K562 (cell line): ENCODE measurements at places on chromosomes 11 and 22. TPM values are rescaled to one million over a fixed set of nuclear protein-coding genes. Genes with fewer than 3 reads are reported as not detected.
A peak's percentile ranks its signal among the peaks of the same experiment; 100 is the strongest.

ART1 gene
- total RNA-seq = not detected in 2 replicates

JHY gene
- total RNA-seq = not detected in 2 replicates

TRIM48 gene
- total RNA-seq = not detected in 2 replicates

CDC45 gene
- total RNA-seq = 312 and 319 TPM in 2 replicates

FLRT1 gene
- total RNA-seq = not detected in 2 replicates

KDM4E gene
- total RNA-seq = not detected in 2 replicates

USP2 gene
- total RNA-seq = 16.9 TPM in 2 replicates

CDKN1C gene
- total RNA-seq = 21.1 and 21.9 TPM in 2 replicates

TCF20 gene
- 37.5 and 43.6 TPM in 2 replicates for total RNA-seq

BEST1 gene
- 0.85 and 1.0 TPM in 2 replicates for total RNA-seq

IGSF9B gene
- 0.04 and 0.09 TPM in 2 replicates for total RNA-seq

OR4D5 gene
- not detected in 2 replicates for total RNA-seq

OR2AT4 gene
- 1.6 and 2.3 TPM in 2 replicates for total RNA-seq

FAM180B gene
- total RNA-seq = not detected in 2 replicates

PPP1R14B gene
- 391 and 402 TPM in 2 replicates for total RNA-seq

- H3K27me3 ChIP-seq = peaks cover 93% of the 10 kb centered on the region
- no peaks in the 10 kb centered on the region for H3K36me3 ChIP-seq
- peaks cover 16% of the 10 kb centered on the region; the same call in 1 of the 3 replicates for H3K4me1 ChIP-seq
- DNase-seq = no peak
- H3K4me3 ChIP-seq = no peak overlapping the region
Measured at GRCh38 chr22:20242393-20243175, 25.5 kb downstream of the RTN4R start.

DNA sequence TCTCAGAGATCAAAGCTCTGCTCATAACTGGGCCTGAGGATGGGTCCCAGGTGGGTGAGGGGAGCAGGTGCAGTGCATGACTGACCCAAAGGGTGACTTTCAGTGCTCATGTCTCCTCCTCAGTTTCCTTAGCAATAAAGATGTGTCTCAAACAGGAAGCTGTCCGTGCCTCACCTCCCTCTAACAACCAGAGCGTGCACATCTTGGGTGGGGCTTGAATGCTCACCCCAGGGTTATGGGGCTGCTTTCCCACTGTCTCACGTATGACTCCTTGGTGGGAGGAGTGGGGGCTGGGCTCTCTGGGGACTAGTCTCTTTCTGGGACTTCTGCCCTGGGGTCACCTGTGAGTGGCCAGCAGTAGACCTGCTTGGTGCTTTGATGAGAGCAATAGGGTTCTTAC, 53.9 kb upstream of the PHOX2A start:
- H3K27me3 ChIP-seq = no peaks in the 10 kb centered on the region
- no peaks in the 10 kb centered on the region for H3K4me1 ChIP-seq
- no peak overlapping the region for H3K27ac ChIP-seq
- no peak for DNase-seq
- no peak overlapping the region for H3K4me3 ChIP-seq
- H3K36me3 ChIP-seq = peaks cover 49% of the 10 kb centered on the region; the same call in 2 of the 3 replicates

DNA sequence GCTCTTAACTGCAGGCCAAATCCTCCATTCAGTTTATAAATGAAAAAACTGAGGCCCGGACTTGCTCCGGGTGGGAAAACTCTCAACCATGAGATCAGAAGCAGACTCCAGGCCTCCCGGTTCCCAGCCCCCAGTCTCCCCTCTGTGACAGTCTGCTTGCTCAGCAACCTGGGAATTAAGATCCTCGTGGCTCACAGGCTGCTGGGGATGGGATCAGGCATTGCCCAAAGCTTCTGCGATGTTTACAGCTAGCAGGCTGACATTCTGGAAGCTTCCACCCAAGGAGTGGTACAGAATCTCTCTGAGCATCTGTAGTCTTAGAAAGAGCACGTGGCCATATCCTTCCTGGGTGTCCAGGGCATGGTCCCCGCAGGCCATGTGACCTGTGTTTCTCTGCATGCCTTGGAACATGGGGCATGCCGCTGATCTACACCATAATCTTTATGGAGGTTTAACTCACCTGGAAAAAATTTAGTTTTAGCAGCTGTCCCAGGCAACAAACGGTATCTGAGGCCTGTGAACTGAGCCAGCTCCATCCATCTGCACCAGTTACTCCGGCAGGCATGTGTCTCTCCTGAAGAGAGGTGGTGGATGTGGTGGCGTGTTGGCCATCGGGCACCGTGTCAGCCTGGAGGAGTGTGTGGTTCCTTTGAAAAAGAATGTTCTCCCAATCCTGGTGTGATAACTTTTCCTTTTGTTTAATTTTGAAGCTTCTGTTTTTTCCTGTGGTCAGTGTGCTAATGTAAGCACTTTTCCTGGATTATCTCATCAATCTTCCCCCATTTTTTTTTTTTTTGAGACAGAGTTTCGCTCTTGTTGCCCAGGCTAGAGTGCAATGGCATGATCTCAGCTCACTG, 7.9 kb downstream of the FBLN1 start:
- peaks cover 9% of the 10 kb centered on the region; the same call in 2 of the 3 replicates for H3K27me3 ChIP-seq
- H3K36me3 ChIP-seq = no peaks in the 10 kb centered on the region
- H3K4me1 ChIP-seq = no peaks in the 10 kb centered on the region
- no peak overlapping the region for H3K4me3 ChIP-seq
- H3K27ac ChIP-seq = no peak overlapping the region

DNA sequence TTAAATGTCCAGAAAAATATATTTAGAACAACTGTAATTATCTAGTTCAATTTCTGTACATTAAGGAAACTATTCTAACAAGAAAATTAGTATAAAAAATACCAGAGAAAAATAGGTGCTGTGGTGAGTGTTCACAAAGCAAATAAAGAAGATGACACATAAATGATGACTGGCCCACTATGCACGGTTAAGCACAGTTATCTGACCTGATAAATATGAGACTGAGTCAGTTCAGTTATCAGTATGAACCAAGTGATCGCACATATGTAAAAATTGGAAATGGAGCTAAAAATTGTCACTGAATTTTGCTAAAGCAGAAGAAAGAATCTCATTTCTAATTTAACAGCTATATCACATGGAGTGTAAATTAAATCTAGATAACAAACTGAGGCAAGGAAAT, 18.8 kb upstream of the MAML2 start:
- peaks cover 35% of the 10 kb centered on the region for H3K36me3 ChIP-seq
- DNase-seq = no peak
- H3K4me3 ChIP-seq = no peak overlapping the region
- no peaks in the 10 kb centered on the region for H3K27me3 ChIP-seq
- no peaks in the 10 kb centered on the region for H3K4me1 ChIP-seq
- H3K27ac ChIP-seq = peak overlapping the region; percentile 23; the same call in 2 of the 3 replicates

DNA sequence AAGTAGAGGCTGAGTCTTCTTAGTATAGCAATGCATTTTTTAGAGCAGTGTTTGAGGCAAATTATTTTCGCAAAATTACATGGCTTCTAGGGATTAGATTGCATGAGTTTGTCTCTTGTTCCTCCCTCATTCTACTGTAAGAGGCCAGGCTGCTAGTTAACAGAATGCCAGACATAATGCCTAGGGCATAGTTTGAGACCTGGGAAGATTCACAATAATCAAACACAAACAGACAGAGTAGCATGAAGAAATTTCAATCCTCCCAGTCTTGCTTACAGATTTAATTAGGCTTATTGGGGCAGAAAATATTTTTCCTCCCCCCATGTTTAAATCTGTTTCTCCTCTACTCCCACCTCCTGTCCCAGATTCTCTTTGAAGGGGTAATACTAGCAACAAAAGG, 48.3 kb downstream of the ARHGEF12 start:
- H3K27me3 ChIP-seq = no peaks in the 10 kb centered on the region
- no peak for DNase-seq
- H3K4me1 ChIP-seq = no peaks in the 10 kb centered on the region
- no peak overlapping the region for H3K27ac ChIP-seq

GRCh38 chr11:20397281-20397680, 9.8 kb downstream of the PRMT3 start:
- H3K27ac ChIP-seq = no peak overlapping the region
- no peak overlapping the region for H3K4me3 ChIP-seq
- no peaks in the 10 kb centered on the region for H3K4me1 ChIP-seq
- H3K27me3 ChIP-seq = no peaks in the 10 kb centered on the region
- peaks cover 85% of the 10 kb centered on the region for H3K36me3 ChIP-seq

DNA sequence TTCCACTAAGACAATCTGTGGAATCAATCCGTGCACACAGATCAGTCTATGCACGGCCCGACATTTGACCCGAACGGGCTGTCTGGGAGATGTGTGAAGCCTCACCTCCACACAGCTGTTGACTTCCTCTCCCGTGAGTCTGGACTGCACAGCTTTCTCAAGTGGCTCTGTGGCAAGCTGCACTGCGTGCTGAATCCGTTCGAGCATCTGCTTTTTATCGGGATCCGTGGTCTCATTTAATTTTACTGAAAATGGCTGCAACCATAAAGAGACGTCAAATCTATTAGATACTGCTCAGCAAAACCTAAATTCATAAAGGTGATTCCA, 19.3 kb downstream of the CARS1 start:
- H3K4me3 ChIP-seq = no peak overlapping the region
- no peaks in the 10 kb centered on the region; the same call in none of the 2 replicates for H3K4me1 ChIP-seq
- H3K27me3 ChIP-seq = no peaks in the 10 kb centered on the region
- no peak for DNase-seq

GRCh38 chr11:106493751-106494150, 416.3 kb downstream of the AASDHPPT start:
- H3K4me1 ChIP-seq = no peaks in the 10 kb centered on the region
- no peak for DNase-seq
- H3K4me3 ChIP-seq = no peak overlapping the region
- no peak overlapping the region for H3K27ac ChIP-seq

- no peak overlapping the region for H3K27ac ChIP-seq
- no peak for DNase-seq
- no peak overlapping the region for H3K4me3 ChIP-seq
Measured at GRCh38 chr11:59770319-59770718, 15.1 kb downstream of the STX3 start.

DNA sequence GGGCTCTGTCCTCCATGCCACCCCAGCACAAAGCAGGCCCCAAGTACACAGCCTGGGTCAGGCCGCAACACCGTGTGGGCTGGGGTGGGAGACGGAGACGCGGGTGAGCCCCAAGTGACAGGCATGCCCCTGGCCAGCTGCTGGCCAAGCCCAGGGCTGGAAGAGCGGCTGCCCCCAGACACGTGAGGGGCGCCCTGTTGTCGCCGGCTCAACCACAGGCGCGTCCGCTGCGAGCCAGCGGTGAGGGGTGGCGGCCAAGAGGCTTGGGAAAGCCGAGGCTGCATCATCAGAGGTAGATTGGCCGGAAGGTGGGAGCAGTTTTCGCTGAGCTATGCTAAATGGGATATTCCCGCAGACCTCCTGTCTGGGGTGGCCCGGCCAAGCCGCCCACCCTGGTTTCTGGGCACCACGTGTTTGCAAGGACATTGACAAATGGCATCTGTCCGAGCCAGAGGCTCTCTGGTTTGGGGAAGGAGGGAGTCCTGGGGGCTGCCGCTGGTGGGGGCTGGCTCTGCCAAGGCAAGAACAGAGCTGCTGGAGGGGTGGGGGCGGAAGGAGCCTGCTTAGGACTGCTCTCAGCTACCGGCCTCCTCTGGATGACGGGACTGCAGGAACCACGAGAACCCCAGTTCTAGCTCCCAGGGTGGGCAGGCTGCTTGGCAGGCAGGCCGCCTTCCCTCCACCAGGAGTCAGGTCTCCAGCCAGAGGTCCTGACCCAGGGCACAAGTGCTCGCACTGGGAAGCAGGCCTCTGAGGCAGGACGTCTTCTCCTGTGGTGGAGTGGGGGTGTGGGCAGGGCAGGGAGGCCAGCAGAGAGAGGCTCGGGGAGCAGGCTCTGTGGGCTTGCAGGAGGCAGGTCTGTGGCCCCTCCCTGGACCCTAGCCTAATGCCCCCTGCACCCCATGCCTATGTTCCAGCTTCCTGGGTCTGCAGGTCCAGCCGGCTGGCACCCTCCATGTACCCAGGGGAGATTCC, 552 bp downstream of the PRR33 start:
- DNase-seq = no peak
- no peaks in the 10 kb centered on the region for H3K4me1 ChIP-seq
- peaks cover 12% of the 10 kb centered on the region; the same call in 2 of the 3 replicates for H3K27me3 ChIP-seq

GRCh38 chr11:96865020-96865419, 475.2 kb downstream of the JRKL start:
- no peaks in the 10 kb centered on the region for H3K27me3 ChIP-seq
- DNase-seq = no peak
- H3K4me1 ChIP-seq = no peaks in the 10 kb centered on the region
- no peak overlapping the region for H3K4me3 ChIP-seq
- H3K27ac ChIP-seq = no peak overlapping the region
- H3K36me3 ChIP-seq = no peaks in the 10 kb centered on the region

DNA sequence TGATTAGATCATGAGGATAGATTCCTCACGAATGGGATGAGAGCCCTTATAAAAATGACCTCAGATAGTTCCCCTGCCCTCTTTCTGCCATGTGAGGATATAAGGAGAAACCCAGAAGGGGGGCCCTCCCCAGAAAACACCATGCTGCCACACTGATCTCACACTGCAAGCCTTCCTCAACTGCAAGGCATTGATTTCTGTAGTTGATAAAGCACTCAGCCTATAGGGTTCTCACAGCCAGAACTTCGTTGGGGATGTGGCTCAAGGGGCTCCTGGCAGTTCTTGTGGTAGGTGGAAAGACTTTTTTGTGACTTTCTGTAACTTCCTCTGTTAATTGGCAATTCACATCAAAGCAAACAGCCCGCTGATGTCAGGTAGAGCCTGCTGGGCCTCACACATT, 108.9 kb downstream of the CD44 start:
- no peak for DNase-seq
- H3K4me3 ChIP-seq = no peak overlapping the region
- no peaks in the 10 kb centered on the region for H3K36me3 ChIP-seq
- no peak overlapping the region for H3K27ac ChIP-seq
- no peaks in the 10 kb centered on the region for H3K27me3 ChIP-seq

GRCh38 chr22:24928322-24928721, 18.2 kb downstream of the LHFPL7 start:
- DNase-seq = no peak
- H3K4me3 ChIP-seq = no peak overlapping the region
- H3K27me3 ChIP-seq = no peaks in the 10 kb centered on the region
- no peak overlapping the region for H3K27ac ChIP-seq
- H3K4me1 ChIP-seq = no peaks in the 10 kb centered on the region

DNA sequence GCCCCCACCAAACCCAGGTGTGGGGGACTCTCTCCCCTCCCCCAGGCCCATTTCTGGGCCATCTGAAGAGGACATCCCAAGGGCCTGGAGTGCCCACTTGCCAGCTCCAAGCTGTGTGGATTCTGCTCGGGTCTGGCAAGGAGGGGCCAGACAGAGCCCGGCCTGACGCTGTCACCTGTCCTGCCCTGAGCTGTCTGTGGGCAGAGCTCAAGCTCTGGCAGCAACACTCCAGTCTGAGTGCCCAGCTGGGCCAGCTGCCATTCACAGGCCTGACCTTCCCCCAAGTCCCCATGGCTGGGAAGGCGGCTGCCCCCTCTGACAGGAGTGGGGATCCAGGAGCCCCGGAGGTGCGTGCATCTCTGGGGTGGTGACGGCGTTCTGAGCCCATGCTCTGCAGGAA, 6.2 kb upstream of the PIM3 start:
- H3K27ac ChIP-seq = no peak overlapping the region
- no peak overlapping the region for H3K4me3 ChIP-seq
- H3K4me1 ChIP-seq = peaks cover 94% of the 10 kb centered on the region
- no peak for DNase-seq
- no peaks in the 10 kb centered on the region for H3K27me3 ChIP-seq
- H3K36me3 ChIP-seq = no peaks in the 10 kb centered on the region

GRCh38 chr11:94089341-94089740, 39.3 kb upstream of the PANX1 start:
- no peaks in the 10 kb centered on the region for H3K36me3 ChIP-seq
- no peak overlapping the region for H3K4me3 ChIP-seq
- H3K27ac ChIP-seq = no peak overlapping the region
- no peak for DNase-seq
- no peaks in the 10 kb centered on the region for H3K4me1 ChIP-seq
- no peaks in the 10 kb centered on the region for H3K27me3 ChIP-seq
